ENCODE measurements at places on chromosomes 1 and 21.

DNA sequence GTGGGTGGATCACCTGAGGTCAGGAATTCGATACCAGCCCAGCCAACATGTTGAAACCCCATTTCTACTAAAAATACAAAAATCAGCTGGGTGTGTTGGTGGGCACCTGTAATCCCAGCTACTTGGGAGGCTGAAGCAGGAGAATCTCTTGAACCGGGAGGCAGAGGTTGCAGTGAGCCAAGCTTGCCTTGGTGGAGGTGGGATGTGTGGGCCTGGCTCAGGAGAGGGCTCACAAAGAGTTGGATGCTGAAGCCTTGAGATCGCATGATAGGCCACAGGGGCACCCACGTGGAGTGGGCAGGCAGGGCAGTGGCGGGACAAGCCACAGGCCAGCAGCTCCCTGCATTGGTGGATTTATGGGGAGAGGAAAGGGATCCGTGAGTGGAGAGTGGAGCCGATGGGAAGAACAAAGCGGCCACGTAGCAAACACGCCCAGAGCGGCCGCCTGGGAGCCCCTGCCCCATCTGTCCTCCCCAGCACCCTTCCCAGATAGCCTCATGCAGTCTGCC, 4.4 kb downstream of the THAP3 start:
- no peak for DNase-seq

- no peak for DNase-seq
Measured at GRCh38 chr21:32207406-32207716, 71.5 kb downstream of the MIS18A start.

DNA sequence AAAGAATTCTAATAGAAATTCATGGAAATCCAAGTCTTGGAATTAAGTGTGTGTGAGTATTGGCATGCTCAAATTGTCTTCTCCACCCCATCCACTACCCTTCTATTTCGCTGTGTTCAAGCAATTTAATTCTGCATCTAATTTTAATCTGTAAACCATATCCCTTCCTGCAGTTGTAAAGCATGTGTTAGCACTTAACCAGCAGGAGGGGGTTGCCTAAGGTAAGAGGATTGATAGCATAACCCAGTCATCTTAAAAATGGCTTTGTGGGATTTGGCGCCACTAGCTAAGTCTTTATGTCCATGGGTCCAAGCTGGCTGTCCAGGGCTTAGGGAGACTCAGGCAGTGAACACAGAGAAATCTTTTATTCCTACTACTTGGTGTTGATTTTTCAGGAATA, 210.3 kb downstream of the PTPRC start:
- no peak for DNase-seq

GRCh38 chr1:38908821-38909220, 27.4 kb upstream of the GJA9 start:
- no peak for DNase-seq

GRCh38 chr1:119136401-119136800, 4.1 kb downstream of the WARS2 start:
- no peak for DNase-seq

- no peak for DNase-seq
Measured at GRCh38 chr21:29441651-29442050, 142.9 kb downstream of the BACH1 start.

DNA sequence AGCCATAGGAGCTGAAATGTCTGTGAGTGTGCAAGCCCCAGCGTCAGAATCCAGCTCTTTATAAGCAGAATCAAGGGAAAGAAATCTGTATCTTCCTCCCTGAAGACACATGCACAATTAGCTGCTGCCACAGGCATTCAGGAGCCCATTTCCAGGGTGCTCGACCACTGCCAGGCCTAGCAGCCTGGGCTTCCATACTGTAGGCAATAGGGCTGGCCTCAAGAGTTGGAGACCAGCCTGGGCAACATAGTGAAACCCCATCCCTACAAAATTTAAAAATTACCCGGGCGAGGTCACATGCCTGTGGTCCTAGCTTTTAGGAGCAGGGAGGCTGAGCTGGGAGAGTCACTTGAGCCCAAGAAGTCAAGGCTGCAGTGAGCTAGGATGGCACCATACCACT, 41.0 kb downstream of the NEK2 start:
- no peak for DNase-seq

- DNase-seq: no peak
Measured at GRCh38 chr21:31660259-31660565, 719 bp downstream of the SOD1 start.

DNA sequence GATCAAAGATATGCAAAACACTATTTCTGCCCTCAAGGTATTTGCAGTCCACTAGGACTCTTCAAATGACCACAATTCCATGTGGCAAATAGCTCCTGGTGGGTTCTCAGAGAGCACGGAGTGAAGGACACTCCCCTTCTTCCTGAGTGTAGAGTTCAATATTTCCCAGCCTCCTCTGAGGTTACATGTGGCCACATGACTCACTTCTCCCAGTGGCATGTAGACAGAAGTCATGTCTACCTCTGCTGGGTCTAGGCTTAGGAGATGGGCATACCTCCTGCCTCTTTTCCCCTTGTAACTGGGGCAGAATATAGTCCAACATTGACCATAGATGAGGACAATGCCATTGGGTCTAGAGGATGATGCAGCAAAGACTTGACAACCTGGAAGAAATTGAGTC, 191.4 kb downstream of the MIS18A start:
- no peak for DNase-seq

- no peak for DNase-seq
Measured at GRCh38 chr1:58722414-58722813, 22.6 kb upstream of the MYSM1 start.

- DNase-seq: no peak
Measured at GRCh38 chr1:236421022-236421421, 26.9 kb downstream of the EDARADD start.

DNA sequence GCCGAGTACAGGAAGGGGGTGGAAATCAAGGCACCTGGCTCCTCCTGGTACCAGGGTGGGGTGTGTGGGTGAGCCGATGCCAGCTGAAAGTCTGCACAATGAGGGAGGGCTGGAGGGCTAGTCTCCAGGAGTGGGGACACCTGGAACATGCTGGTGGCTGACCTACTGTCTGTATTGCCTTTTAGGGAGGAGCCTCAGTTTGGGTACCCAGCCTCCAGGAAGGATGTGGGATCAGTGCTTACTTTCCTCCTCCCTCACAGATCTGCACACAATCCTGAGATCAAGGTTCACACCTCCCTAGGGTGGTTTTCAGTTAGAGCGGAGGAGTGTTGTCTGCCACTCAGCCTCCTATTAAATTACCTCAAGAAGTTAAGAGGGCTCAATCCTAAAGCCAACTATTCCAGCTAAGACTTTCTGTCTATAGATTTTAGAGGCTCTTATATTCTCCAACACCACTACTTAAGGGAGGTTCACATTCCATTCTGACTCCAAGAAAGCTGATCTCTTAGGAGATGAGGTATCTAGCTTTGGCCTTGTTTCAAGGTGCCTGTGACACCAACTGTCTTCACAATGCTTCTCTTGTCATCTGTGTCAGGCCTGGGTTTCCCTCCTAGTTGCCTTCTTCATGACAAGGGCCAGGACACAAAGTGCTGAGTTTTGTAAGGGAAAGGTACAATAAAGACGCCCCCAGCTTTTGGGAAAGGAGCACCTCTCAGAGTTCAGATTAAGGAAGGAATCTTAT, 15.7 kb downstream of the SSR2 start:
- DNase-seq: no peak

- peak; percentile 91 for DNase-seq
Measured at GRCh38 chr1:9823943-9824701, at the start of gene CLSTN1. TSS of gene CLSTN1 (minus strand) at chr1:9823965. CDS start at chr1:9823733, 232 bp downstream.

DNA sequence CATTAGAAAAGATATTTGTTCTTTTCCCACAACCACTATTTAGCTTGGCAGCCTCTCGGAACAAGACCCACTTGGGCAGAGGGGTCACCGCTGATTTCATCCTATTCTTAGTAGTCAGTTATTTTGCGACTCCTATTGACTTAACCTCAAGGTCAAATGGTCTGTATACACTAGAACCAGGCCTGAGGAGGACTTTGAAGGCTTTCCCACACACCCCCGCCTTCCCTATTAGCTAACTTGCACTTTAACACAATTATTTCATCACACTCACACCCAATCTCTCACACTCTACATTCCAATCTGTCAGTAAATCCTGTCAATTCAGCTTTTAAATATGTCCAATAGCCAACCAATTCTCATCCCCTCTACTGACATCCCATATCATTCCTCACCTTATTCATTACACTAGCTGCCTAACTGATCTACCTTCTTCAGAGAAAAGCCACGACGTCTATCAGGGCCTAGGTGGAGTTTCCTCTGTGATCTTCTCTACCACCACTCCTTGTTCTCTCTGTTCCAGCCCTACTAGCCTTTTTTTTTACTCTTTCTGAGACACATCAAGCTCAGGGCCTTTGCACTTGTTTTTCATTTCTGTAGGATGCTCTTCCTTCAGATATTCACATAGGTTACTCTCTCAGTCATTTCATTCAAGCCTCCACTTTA, 1.0 kb upstream of the NIBAN1 start:
- DNase-seq: no peak

Measured in RWPE2 (cell line).